ENCODE measurements at places on chromosomes 5 and 9. TPM values are rescaled to one million over a fixed set of nuclear protein-coding genes. Genes with fewer than 3 reads are reported as not detected.

DNA sequence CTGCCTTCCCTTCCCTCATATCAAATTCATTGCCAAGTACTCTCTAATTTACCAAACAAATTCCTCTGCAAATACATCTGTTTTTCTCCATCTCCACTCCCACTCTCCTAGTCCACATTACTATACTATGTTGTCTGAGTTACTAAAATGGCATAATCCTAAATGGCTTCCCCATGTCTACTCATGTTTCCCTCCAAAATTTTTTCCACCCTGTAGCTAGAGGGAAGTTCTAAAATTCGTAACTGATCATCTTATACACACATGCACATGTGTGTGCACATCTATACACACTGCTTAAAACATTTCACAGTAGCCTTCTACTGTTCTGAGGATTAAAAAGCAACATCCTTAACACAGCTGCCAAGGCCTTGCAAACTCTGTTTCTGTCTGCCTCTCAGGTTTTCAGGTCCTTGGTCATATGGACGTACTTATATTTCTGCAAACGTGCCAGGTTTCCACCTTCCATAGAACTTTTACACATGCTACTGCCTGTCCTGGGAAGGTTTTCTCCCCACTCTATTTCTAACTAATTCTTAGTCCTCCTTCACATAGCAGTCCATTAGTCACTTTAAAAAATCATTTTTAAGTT lies 140.6 kb downstream of the LURAP1L start:
- DNase-seq, result no peak

TCF7 gene
- not detected for total RNA-seq

PPP3R2 gene
- total RNA-seq, result not detected

- DNase-seq, result no peak
Observed at GRCh38 chr5:23332650-23333251, 174.7 kb upstream of the PRDM9 start.

LHX6 gene
- total RNA-seq, result 0.98 TPM

DNA sequence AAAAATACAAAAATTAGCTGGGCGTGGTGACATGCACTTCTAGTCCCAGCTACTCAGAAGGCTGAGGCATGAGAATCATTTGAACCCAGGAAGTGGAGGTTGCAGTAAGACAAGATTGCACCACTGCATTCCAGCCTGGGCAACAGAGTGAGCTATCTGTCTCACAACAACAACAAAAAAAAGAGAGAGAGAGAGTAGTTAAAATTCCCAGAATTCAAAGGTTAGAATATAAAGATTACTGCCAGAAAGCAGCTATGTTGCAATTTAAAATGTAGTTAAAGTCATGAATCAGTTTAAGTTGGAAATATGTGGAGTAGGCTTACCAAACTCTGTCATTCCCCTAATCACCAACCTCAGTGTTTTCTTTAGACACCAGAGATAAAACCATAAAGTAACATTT lies 58.7 kb upstream of the SUSD1 start:
- no peak for DNase-seq

DNA sequence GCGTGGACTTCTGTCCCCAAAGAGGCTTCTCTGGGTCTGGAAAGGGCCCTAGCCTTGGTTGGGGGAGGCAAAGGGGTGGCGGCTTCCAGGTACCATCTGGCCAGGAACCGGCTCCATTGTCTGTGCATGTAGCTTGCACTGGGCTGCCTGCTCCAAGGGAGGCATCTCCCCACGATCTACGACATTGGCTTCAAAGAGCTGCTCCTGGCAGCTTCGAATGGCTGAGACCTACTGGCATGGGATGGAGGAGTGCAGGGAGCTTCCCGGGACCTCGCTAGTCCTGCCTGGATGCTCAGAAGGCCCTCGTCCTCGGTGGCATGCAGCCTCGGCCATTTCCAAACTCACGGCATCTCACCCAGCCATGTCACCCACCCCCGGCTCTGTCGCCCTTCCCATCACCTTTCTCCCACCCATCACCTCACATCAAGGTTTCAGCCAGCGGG lies 137.8 kb downstream of the KCNIP1 start:
- no peak for DNase-seq

TAF11L3 gene
- total RNA-seq, result not detected

IGFBPL1 gene
- 2.1 TPM for total RNA-seq

DNA sequence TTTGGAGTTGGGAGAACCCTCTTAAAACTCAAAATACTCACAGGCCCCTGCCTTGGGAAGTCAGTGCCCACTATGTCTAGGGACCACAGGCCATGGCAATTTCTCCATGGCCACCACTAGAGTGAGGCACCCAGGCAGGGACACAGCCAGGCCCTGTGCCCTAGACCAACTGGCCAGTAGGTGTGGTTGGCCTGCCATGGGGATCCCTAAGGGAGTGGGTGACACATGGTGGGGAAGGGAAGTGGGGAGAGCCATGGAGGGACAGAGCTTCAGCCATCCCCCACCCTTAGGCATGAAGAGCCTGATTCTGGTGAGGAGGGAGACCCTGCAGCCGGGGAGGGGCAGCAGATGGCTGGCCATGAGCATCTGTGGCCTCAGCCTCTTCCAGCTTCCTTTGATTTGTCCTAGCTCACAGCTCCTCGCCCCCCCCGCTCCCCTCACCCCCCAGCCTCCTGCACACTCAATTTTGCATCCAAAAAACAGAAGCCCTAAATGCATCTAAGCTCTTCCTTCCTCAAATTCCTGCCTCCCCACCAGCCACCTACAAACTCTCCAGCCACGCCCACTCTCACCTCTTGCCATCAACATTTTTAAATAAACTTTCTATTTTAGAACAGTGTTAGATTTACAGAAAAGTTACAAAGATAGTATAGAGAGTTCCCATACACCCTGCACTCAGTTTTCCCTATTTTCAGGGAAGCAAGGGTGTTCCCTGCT lies 1.6 kb upstream of the DBN1 start:
- no peak for DNase-seq

- peak; percentile 26 for DNase-seq
Observed at GRCh38 chr9:98807070-98807813, at the start of gene GALNT12. Gene GALNT12, plus strand, starts transcription at chr9:98807670. Its CDS starts 29 bp downstream, at chr9:98807699.
